ENCODE measurements at places on chromosomes 3 and 15.

GRCh38 chr3:73029321-73029796 is 32.1 kb upstream of the EBLN2 start:
- DNase-seq, result no peak

DNA sequence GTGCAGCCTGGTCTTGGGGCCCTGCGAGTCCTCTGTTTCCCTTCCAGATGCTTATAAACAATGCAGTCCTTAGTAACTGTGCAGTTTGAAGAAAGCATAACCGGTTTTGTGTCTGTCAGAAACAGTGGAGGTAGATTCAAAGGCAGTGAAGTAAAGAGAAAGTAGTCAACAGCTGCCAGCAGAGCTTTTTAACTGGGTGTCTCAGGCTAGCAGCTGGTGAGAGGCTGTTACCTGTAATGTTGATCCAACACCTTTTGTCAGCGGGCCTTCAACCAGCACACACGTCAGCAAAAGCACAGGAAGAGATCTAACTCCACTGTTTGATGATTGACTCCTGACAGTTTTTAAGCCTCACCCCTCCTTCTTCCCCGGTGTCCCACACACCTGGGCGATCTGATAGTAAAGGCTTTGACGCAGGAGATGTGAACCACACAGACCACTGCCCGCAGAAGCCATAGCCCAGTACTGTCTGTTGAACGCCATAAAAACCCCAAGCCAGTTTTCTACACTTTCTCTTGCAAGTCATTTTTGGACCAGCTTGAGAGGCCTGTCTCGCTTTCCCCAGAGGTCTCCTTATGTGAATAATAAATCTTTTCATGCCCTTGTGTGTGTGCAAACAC is 178.0 kb downstream of the FMN1 start:
- no peak for DNase-seq

- no peak for DNase-seq
Measured at GRCh38 chr3:183085634-183086390, 13.5 kb downstream of the MCCC1 start.

DNA sequence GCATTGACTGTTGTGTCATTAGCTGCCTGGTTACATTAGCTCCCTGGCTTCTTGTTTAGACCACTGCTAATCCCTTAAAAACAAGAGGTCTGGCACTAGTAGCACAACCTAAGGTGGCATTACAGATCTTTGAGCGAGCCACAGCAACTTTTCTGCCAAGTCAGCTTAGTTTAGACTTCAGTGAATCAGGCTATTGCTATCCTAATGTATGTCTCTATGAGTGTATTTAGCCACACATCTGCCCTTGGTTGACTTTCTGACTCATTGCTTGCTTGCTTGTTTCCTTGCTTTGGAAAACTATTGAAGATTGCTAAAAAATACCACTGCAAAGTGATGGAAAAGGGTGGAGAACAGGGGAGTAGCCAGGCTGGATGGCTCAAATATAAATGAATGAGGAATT is 50.2 kb downstream of the CHP1 start:
- DNase-seq, result no peak
